Vein endothelial cell (primary cell): ENCODE measurements at places on chromosomes 16 and 17. TPM values are rescaled to one million over a fixed set of nuclear protein-coding genes. Genes with fewer than 3 reads are reported as not detected.

RNU2-1 gene
- total RNA-seq, result not detected in 2 replicates

CES2 gene
- total RNA-seq, result 28.5 and 30.4 TPM in 2 replicates

HIC1 gene
- total RNA-seq, result 54.6 and 76.4 TPM in 2 replicates

KCNJ2 gene
- 7.8 and 13.8 TPM in 2 replicates for total RNA-seq

CD300C gene
- not detected in 2 replicates for total RNA-seq
